ENCODE measurements at places on chromosomes 4 and X.
A peak's percentile ranks its signal among the peaks of the same experiment; 100 is the strongest.

DNA sequence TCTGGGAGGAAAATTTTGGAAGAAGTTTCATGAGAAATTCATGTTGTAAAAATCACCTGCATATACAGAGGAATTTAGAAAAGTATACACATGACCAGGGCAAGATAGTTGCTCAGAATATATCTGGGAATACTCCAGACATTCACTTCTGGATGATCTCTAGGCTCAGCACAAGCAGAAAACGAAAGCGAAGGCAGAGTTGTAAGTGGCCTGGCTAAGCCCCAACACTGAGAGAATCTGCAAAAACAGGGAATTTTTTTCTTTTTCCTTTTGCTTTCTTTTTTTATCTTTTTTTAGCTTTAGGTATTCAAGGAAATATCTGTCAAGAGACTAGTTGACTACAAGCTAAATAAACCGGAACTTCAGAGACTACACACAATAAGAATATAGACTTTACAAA, 207.2 kb downstream of the FGF13 start:
- no peak for DNase-seq

- DNase-seq, result no peak
Measured at GRCh38 chr4:162457071-162457865, 293.5 kb upstream of the FSTL5 start.

DNA sequence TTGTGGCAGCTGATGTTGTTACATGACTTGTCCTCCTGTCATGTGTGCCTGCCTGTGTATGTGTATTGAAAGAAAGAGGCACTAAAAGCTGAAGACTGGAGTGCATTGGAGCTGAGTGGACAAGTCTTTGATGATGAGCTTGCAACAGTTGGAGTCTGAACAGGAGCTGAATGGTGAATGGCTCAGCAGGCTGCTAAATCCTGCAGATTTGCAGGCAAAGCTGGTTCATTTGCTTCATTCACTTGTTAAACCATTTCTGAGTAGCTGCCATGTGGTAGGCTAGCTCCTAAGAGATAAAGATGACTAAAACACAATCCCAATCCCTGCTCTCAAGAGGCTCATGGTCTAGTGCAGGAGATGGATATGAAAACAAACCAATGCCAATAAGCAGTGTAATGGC, 217.3 kb downstream of the CHRDL1 start:
- no peak for DNase-seq

- no peak for DNase-seq
Measured at GRCh38 chr4:84085986-84086385, 413.1 kb downstream of the NKX6-1 start.

GRCh38 chr4:152352622-152353116, 183.2 kb downstream of the FBXW7 start:
- peak; percentile 6 for DNase-seq

- DNase-seq, result no peak
Measured at GRCh38 chrX:19334945-19335626, 8.6 kb upstream of the PDHA1 start.

GRCh38 chr4:169410839-169411770, 140.3 kb upstream of the SH3RF1 start:
- DNase-seq, result peak; percentile 28

GRCh38 chrX:103674531-103675454, 11.7 kb downstream of the MORF4L2 start:
- no peak for DNase-seq

- no peak for DNase-seq
Measured at GRCh38 chrX:2188330-2188792, 312.4 kb downstream of the DHRSX start.

DNA sequence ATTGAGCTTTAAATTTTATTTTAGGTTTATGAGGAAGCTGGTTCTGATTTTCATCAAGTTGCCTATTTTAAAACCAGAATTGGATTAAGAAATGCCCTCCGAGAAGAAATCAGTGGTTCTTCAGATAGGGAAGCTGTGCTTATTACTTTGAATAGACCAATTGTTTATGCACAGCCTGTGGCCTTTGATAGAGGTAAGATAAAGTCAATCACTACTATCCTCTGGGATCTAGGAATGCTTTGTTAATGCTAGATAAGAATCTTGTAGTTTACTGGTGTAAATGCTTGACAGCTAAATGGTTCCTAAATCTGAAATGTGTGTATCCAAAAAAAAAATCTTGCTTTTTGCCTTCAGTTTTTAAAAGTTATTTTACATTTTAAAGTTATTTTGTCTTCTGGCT, 73.0 kb upstream of the ADAD1 start:
- DNase-seq, result no peak

DNA sequence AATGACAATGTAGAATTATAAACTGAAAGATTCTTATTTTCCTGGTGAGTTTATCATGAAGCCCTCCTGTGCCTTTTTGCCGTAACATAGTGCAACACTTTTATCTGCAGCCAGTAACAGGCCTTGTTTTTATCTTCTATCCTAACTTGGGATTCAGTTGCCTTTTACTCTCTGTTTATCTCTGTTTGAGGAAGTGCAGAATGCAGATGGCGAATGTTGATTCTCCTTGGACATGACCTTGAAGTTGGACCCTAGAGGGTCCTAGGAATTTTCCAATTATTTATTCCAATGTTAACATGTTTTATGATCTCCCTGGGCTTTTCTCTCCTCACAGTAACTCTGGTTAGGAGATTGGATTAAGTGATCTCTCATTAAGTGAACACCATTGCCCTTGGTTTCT, 165.0 kb downstream of the FMR1NB start:
- no peak for DNase-seq

DNA sequence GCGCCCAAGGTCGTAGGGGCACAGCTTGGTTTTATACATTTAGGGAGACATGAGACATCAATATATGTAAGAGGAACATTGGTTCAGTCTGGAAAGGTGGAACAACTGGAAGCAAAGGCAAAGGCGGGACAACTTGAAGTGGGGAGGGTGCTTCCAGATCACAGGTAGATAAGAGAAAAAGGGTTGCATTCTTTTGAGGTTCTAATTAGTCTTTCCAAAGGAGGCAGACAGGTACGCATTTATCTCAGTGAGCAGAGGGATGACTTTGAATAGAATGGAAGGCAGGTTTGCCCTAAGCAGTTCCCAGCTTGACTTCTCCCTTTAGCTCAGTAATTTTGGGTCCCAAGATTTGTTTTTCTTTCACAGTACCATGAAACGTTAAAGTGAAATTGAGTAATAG, 223.2 kb downstream of the FAM47A start:
- no peak for DNase-seq

DNA sequence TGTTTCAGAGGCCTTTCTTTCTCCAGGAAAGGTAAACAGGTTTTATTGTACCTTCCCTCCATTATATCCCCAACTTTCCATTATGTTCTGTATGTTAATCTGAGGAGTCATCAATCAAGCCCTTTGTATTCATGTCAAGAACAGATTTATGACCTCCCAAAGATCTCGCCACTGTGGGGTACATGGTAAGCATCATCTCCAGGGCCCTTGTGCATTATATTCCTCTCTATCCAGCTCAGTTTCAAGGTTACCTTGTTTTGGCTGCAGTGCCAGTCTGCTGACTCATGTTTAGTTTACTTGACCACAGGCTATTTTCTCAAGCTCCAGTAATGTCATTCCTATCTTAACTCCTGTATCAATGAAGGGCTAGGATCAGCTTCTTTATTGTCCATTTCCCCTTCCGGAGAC, 125.1 kb upstream of the FRMPD4 start:
- DNase-seq, result no peak

GRCh38 chrX:146238173-146238572, 420.5 kb downstream of the SLITRK2 start:
- no peak for DNase-seq

DNA sequence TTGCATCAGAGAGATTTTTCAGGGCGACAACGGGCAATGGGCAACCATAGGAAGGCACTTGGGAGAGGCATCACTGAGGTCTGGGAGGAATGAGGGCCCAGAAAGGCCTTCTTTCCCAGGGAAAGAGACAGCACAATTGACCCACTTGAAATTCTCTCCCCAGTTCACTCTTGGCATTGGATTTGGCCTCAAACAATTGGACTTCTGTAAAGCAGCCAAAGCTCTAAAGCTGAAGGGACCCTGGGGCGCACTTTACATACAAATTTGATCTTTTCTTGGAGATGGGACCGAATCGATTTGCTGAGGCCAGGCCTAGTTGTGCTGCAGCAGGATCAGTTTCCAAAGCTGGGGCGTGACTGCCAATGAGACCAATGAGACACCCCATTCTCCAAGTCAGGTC, 3.2 kb downstream of the ARHGAP36 start:
- DNase-seq, result no peak

DNA sequence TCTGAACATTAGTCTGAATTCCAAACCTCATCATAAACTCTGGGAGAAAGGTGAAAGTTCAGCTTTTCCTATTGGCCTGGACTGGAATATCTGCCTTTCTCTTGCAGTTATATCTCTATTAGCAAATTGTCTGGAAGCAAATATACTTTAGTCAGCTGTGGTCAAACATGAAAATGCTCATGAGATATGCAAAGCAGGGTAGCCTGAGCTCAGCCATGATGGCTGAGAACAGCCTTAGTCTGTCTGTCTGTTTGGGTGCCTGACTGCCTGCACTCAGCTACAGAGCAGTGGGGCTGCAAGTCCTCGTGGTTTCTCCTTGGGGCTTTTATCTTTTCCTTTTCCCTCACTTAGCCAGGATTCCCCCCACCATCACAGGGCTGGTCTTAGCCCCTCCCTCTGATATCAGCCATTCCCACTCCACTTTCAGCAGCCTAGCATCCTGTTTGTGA, 19.5 kb upstream of the PGRMC2 start:
- DNase-seq, result no peak

- DNase-seq, result no peak
Measured at GRCh38 chr4:163694385-163694784, 199.9 kb downstream of the TMA16 start.

GRCh38 chr4:148062301-148062950, 330.5 kb downstream of the ARHGAP10 start:
- DNase-seq, result no peak

GRCh38 chr4:1109898-1110506, 3.4 kb downstream of the RNF212 start:
- DNase-seq, result no peak

DNA sequence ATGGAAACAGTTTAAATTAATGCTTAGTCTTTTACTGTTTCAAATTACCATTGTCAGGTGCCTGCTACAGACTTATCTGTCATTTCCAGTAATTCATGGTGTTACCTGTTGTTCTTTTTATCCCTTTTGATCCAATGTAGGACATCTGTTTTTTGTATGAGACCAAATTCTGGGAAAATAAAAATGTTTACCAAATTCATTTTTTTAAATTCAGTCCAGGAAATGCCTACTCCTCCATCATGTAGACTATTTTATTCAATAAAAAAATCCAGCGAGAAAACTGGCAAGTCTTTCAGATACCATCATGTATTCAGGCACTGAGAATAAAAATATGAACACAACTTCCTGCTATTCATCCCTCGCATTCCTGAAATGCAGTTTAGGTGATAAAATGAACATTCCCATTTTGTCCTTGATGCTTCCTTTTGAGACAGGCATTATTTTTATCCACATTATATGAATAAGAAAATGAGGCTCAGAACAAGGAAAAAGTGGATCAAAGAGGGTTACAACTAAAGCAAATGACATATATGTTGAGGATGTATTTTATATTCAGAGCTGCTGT, 584.2 kb downstream of the SPRY1 start:
- DNase-seq, result no peak

GRCh38 chrX:67731061-67731460, 187.2 kb downstream of the AR start:
- no peak for DNase-seq

GRCh38 chr4:4549534-4549933, 7.7 kb upstream of the STX18 start:
- no peak for DNase-seq

GRCh38 chrX:37603938-37604409, 32.5 kb downstream of the LANCL3 start:
- no peak for DNase-seq

DNA sequence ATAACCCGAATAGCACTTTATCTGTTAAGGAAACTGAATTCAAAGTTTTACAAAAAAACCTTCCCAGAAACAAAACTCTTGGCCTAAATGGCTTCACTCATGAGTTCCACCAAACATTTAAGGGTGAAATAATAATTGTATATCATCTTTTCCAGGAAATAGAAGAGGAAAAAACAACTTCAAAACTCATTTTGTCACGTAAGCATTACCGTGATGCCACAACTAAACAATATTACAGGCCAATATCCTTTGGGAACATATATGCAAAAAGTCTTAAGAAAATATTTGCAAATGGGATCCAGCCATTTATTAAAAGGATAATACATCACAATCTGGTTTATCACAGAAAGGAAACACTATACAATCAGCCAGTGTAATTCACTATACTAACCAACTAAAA, 130.1 kb upstream of the MAB21L2 start:
- DNase-seq, result no peak

- DNase-seq, result no peak
Measured at GRCh38 chr4:167826281-167826680, 266.1 kb upstream of the ANXA10 start.

DNA sequence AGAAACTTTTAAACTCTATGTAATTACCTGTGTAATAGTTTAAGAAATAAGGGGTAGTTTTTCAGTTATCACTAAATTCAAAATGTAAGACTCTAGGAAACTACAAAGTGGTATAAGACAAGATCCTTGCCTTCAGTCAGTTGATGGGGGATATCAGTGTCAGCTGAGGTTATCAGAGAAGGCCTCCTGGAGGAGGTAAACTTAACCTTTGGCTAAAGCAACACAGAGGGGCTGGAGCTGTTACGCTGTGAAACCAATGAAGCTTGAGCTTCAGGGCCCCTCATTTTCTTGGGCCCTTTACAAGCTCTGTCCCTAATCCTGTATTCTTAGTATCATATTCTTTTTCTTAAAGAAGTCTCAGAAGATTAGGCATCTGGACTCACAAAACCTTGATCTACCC, 35.9 kb downstream of the FAM13A start:
- DNase-seq, result no peak

DNA sequence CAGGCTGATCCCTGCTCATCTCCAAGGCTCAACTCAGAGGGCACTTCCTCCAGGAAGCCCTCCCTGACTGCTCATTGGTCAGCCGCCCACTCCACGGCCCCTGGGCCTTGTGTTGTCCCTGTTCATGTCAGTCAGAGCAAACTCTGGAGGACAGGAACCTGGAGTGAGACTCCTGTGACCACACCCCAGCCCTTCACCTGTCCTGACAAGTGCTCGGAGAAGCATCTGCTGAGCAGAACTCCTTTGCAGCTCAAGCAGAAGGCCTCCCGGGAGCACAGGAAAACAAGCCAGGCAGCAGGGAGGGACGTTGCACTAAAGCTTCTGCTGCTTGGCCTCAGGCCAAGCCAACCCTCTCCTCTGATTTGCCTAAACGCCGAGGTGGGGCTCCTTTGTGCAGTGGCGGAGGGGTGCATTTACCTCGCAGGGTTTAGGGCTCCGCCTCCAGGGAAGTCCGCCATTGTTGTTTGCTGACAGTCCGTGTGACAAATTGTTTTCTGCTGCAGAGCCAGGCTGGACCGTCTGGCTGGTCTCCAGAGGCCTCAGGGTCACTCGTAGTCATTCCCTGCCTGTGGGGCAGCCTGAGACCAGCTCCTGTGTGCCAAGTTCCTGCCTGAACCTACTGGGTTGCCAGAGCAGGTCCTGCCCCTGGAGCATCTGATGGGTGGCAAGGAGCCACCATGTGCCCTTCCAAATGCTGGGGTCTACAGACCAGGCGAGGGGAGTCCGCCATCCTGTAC, 61.8 kb downstream of the C4orf50 start:
- no peak for DNase-seq

GRCh38 chr4:24237709-24238108, 346.6 kb downstream of the DHX15 start:
- no peak for DNase-seq

GRCh38 chrX:16368696-16369095, 201.4 kb downstream of the MAGEB17 start:
- DNase-seq, result no peak

GRCh38 chr4:7261087-7261486, 68.7 kb downstream of the SORCS2 start:
- DNase-seq, result no peak

GRCh38 chr4:142372530-142373260, 473.4 kb downstream of the INPP4B start:
- DNase-seq, result no peak

Measured in left colon (tissue), 2 donors.